ENCODE measurements at places on chromosomes 6 and 20. TPM values are rescaled to one million over a fixed set of nuclear protein-coding genes. Genes with fewer than 3 reads are reported as not detected.

Gene SEMG1
- total RNA-seq: not detected

Gene FRK
- total RNA-seq: 12.6 TPM

Gene WFDC12
- not detected for total RNA-seq

DNA sequence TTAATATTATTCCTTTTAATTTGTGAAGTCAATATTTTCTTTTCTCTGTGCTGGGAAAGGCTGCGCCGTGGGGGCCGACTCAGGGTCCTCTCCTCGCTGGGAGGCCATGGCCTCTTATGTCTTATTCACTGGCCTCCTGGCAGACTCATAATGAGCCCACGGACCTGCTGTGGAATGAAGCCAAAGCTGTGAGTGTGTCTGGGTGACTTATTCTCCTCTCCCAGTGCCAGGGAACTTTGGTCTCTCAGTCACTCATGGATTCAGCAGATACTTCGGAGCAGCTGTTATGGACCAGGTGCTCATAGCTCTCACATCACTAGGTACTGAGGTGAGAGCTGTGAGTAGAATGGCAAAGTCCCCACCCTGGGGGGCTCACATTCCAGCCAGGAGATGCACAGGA is 297.6 kb downstream of the CDH26 start:
- DNase-seq: no peak

DNA sequence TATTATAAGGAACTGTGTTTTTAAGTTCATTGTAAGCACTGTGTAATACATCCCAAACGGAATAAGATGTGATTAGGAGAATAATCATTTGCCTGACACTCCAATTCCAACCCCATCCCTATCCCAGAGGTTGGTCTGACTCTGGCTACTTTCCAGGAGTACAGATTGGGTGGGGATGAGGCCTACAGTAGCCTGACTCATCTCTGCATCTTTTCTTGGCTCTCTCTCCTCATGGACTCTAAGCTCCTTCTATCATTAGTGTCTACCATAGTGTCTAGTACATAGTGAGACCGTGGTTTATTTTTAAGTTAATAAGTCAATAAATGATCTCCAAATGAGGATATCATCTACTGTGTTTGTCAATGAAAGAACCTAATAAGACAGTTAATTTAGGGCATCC is 92.2 kb upstream of the CNKSR3 start:
- DNase-seq: no peak

Measured in left lobe of liver (tissue), 2 donors.